ENCODE measurements at places on chromosomes 6 and 20.

- no peak for DNase-seq
Measured at GRCh38 chr6:142935553-142936517, 9.1 kb downstream of the HIVEP2 start.

DNA sequence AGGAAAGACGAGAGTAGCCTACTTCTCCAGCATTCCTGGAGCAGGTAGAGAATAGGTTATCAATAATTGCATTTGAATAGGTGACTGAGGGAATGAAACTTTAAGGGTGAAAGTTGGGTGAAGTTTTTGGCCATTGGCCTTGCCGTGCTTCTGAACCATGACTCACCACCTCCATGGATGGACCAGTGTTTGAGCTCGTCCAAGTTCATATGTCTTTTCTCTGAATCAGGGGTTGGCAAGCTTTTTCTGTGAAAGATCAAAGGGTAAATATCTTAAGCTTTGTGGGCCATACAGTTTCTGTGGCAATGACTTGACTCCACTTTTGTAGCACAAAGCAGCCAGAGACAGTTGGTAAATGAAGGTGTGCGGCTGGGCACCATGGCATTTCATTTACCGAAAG, 31.8 kb downstream of the SNRNP48 start:
- no peak for DNase-seq

DNA sequence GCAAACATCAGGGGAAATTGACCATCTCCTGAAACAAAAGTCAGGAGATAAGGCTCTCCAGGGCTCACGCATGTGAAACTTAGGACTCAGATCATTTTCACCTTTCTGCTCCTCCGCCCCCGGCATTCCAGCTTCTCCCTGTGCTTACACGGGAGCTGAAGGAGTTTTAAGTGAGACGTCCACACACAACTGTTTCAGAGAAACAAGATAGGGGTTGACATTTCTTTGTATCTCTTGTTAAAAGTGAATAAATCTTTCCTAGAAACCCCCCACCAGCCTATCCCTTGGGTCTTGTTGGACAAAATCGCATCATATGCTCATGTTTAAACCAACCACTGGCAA, 46.1 kb downstream of the FAM50B start:
- DNase-seq, result no peak

- DNase-seq, result no peak
Measured at GRCh38 chr6:15527838-15528617, 134.8 kb downstream of the DTNBP1 start.

DNA sequence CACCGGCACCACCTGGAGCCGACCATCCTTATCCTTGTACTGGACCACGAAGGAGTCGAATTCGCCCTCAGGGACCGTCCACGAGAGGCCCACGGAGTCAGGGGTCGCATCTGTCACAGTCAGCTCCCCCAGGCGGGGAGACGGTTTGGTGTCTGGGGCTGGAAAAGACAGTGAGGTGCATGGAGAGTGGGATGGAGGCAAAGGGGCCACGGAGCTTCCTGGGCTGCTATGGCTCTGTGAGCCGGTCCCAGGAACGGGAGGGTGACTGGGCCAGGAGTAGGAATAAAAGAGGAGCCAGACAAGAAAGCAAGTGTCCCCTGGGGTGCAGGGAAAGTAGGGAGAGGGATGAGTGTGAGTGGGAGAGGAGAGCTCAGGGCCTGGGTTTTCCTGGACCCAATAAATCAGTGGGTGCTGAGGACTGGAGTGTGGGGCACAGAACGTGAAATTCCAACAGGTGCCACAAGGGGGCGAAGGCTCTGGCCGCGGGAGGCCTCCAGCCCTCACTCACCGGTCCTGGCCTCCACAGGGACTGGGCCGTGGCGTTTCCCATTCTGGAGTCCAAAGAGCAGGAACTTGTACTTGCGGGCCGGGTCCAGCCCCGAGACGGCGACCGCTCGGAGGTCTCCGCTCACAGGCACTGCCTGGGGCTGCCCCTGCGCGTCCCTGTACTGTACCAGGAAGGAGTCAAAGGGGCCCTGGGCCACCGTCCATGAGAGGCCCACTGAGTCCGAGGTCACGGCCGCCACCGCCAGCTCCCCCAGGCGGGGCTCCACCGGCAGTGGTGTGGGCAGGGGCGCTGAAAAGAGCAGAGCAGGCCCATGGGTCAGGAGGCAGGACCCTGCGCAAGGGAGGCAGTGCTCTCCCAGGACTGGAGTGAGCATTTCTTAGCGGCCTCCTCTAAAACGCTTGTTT, 9.9 kb downstream of the CYP21A2 start:
- DNase-seq, result peak; percentile 46

GRCh38 chr20:24732599-24732998, 216.5 kb upstream of the CST7 start:
- no peak for DNase-seq

DNA sequence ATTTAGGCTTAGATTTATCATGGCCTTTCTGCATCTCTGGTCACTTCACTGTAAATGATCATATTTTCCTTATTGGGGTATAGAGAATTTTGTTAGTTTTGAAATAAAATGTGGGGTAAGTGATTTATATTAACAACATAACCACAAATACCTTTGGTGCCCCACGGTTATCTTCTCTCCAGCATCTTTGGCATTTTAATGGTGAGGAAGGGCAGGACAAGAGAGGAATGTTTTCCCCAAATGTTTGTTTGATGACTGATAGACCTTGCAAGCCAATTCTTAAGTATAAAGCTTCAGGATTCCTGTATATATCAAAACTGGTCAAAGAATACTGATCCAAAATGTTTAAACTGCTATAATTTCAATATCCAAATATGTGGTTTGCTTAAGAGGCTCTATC, 171.6 kb upstream of the SMLR1 start:
- DNase-seq, result no peak

- no peak for DNase-seq
Measured at GRCh38 chr20:3434232-3434631, 26.8 kb upstream of the DNAAF9 start.

GRCh38 chr6:52887910-52888524, 21.5 kb downstream of the GSTA3 start:
- peak; percentile 42 for DNase-seq

DNA sequence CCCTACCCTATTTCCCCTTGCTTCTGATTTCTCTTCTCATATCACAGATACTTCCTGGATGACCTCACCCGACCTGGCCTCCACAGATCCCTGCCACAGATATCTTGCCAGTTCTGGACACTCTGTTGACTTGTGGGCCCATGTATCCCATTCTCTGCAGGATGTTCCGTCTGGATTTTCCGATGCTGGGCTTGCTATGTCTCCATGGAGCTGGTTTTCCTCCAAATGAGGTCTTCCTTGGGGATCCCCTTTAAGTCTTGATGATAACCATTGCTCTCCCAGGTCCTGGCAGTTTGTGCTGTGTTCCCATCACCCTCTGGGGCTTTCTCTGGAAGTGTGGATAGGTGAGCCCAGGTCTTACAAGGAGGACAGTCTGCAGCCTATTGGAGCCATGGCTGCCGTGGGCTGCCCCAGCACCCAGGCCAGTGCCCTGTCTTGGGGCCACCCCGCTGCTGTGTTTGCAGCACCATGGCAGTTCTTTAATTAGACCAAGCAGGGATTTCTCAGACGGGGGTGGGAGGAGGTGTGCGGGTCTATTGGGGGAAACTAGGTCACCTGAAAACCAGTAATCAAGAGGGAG, 23.9 kb downstream of the PPP1R16B start:
- DNase-seq, result no peak

- DNase-seq, result no peak
Measured at GRCh38 chr6:1082285-1082935, 229.5 kb upstream of the FOXQ1 start.

- DNase-seq, result peak; percentile 72
Measured at GRCh38 chr20:25223179-25223661, 24.7 kb upstream of the PYGB start.

GRCh38 chr6:126041516-126041915, 55.2 kb downstream of the TRMT11 start:
- no peak for DNase-seq

DNA sequence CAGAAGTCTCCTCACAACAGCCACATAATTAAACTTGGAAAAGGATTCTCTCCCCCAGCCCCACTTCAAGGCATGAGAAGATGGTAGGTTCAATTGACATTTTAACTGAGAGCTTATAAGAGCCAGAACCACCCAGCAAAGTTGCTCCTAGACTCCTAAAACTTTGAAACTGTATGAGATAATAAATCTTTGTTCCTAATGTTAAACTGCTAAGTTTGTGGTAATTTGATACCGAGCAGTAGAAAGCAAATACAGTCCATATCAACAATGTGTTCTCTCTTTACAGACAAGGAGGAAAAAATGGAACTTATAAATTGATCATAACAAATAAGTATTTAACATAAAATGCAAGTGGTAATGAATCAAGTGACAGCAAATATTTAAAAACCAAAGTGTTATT, 831.8 kb downstream of the MAFB start:
- DNase-seq, result no peak

GRCh38 chr6:7249391-7249790, 63.6 kb downstream of the SSR1 start:
- DNase-seq, result no peak

- peak; percentile 63 for DNase-seq
Measured at GRCh38 chr20:47663354-47664067, 121.8 kb downstream of the SULF2 start.

DNA sequence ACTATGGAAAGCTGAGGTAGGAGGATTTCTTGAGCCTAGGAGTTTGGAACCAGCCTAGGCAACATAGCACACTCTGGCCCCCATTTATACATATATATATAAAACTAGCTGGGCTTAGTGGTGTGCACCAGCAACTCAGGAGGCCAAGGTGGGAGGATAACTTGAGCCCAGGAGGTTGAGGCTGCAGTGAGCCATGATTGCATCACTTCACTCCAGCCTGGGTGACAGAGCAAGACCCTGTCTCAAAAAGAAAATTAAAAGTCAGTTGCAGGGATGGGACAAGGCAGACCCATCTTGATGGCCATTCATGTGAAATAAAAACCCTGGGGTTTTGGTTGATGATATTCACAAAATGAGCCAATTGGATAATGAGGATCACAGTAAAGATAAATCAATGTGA, 6.6 kb upstream of the GTF2H4 start:
- no peak for DNase-seq

GRCh38 chr20:35975576-35976373, 7.4 kb downstream of the CNBD2 start:
- DNase-seq, result no peak

- DNase-seq, result no peak
Measured at GRCh38 chr20:24989162-24989561, 3.4 kb downstream of the APMAP start.

DNA sequence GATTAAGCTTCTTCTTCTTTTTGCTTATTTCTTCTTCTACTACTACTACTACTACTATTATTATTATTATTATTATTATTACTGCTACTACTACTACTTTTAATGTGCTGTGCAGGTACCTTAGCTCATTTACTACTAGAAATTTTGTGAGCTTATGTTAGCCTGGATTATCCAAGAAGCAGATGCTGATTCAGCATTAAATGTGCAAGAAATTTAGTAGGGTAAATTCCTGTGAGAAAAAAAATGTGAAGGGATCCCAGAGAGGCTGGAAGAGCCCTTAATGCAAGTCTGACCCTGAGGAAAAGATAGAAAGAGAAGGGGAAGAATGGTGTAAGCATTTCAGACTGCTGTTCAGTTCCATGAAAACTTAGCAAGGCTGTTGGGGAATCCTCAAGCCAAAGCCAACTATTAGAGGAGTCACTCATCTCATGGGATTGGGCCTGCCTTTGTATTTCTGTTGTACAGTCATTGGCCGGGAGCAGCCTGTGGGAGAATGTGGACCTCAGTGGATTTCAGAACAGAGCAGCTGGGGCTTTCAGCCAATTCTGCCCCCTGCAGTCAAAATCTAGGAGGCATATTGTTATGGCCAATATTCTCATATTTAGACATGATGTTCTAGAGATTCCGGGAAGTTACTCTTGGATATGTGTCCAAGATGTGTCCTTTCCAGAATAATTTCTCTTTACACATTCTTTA, 37.2 kb upstream of the TSPYL1 start:
- no peak for DNase-seq

DNA sequence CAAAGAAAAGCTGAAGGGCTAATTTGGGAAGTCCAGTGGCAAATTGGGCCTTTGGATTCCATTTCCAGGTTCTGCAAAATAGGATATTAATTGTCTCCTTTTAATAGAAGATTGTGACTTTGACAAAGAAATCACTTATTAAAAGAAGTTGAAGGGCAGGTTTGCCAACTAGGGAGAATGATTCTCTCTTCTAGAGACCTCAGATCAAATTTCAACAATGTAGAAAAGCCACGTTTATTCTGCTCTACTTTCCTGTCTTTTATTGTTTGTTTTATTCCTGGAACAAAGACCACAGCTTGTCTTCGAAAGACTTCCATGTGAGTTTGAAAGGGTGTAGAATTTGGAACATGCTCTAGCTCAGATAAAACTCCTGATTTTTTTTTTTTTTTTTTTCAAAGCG, 65.5 kb upstream of the PRL start:
- no peak for DNase-seq

DNA sequence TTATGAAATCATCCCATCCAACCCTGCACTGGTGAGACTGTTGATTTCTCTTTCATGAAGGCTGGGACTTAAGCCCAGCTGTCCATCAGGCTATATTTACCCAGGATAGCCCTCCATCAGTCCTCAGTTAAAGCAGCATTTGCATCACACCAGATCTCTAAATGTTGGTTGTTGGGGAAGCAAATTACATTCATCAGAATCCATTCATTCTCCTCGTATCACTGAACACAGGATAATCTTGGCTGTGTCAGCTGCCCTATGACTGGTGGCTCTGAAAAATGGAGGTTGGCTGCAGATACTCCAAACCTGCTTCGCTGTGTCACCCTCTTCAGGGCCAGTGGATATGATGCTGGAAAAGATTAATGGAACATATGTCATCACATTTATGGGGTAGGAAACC, 718.3 kb downstream of the KIF16B start:
- DNase-seq, result no peak

DNA sequence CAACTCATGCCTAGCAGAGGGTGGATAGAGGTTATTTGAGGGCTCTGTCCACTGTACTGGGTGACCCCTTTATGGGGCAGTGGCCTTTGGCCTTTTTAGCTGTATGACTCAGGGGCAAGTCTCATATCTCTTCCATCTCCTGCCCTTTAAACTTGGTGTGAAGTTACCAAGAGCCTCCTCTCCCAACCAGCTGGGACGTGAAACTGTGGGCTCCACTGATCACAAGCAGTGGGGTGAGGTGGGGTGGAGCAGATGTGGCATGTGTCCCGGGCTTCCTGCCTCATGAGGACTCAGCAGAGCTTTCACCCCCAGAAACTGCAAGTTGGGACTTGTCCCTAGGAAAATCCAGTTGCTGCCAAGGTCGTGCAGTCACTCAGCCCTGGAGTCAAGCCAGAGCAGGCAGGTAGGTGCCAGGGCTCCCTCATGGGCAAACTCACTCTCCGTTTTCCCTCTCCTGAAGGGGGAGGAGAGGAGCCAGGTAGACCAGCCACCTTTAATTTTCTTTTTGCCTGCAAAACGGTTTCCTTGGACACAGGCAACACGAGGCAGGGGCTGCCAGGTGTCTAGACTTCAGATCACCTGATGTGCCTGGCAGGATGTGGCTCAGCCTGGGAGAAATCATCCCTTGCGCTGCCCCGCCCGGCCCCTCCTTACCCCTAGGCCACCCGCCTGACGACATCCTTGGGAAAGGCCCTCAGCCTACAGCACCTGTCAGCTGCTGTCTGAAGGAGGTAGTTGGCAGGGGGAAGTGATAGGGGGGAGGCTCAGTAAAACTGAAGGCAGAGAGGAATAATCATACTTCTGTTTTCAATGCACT, 4.0 kb downstream of the CDKN1A start:
- DNase-seq, result peak; percentile 55

Data from T-helper 2 cell treated with Interferon-gamma antibody and Interleukin-4, amounts not matched to agents 5 μg/mL and 100 μg/mL, for 36 hours (primary cell).